ENCODE measurements at places on chromosomes 3 and 15.
A peak's percentile ranks its signal among the peaks of the same experiment; 100 is the strongest.

DNA sequence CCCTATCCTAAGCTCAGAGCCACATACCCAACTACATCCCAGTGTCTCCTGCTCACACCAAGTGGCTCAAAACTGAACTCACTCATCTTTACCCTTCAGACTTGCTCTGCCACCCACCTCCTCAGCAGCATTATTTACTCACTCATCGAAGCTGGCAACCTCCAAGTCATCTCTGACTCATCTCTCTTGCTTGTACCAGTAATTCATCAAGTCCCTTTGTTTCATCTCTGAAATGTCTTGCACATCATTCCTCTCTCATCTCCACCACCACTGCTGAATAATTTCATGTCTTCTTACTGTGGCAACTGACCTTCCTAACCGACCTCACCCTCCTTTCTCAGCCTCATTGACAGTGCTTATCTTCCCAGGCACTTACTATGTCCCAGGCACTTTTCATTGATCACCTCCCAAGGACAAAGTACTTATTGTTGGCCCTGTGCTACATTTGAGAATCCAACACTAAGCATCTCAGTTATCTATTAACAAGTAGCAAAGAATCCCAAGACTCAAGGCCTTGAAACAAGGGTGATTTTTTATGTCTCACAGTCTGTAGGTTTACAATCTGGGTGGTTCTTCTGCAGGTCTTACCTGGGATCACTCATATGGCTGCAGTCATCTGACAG, 82.0 kb downstream of the MRPL46 start:
- no peak for DNase-seq

GRCh38 chr3:183226333-183226890, 26.6 kb upstream of the B3GNT5 start:
- DNase-seq = no peak

DNA sequence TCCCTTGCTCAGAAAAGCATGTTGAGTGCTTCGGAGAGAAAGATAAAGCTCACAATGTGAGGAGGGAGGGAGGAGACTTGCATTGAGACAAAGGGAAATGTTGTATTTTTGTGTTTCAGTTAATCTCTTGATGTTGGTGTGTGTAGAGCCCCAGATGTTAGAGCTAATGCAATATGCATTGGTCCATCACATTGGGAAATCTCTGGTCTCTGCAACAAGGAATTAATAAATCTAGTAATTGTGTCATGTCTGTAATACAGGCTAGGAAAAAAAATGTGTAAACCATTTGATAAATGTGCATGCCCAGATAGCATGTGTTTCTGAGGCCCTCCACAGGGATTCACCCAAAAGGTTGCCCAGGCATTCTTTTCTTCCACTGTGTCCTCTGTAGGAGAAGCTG, 230.4 kb upstream of the KCNH8 start:
- DNase-seq = no peak

DNA sequence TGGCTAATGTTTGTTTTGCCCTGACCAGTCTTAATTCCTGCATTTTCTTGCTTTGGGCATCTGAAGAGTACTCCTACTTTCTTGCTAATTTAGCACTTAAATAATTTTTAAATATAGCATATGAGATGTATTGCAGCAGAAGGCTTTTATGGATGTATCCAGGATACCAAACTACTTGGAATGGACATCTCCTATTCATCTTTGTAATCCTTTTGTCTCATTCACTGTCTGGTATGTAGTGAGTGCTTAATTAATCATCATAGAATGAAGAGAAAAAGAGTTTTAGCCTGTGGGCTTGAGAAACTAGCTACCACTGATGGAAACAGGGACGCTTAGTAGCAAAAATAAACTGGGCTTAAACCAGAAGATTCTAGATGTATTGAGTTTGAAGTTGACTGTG, 40.6 kb downstream of the MEX3B start:
- no peak for DNase-seq

DNA sequence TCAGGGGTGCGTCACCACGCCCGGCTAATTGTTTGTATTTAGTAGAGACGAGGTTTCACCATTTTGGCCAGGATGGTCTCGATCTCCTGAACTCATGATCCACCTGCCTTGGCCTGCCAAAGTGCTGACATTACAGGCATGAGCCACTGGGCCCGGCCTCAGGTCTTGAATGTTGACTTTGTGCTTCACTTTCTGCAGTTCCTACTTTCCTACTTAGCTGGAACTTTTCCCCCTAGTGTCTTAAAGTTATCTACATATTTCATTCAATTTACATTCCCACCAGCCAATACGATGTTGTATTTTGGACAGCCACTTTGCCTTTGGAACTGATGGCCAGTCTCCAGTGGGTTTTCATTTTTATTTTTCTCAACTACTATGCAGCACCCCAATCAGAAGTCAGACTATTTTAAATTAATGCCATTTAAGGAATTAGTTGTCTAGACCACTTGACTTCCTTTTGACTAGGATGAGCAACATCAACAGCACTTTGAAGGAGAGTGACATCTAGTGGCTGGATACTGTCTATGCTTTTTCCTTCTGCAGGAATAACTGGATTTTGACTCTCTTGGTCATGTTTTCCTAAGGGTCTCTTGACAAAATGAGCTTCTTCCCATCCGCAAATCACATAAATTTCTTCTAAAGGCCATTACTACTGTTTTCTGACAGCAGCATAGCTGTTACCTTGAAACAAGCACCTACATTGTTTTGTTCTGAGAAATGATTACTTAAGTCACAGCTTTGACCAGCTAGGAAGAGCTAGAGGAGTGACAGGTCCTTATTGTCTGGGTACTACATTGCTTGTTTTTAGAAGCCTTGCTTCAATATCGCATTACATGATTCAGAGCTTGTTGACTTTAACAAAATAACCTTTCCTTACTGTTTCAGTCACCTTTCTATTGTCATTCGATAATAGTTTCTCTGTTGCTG, 140.2 kb downstream of the ITPR1 start:
- peak; percentile 37 for DNase-seq

DNA sequence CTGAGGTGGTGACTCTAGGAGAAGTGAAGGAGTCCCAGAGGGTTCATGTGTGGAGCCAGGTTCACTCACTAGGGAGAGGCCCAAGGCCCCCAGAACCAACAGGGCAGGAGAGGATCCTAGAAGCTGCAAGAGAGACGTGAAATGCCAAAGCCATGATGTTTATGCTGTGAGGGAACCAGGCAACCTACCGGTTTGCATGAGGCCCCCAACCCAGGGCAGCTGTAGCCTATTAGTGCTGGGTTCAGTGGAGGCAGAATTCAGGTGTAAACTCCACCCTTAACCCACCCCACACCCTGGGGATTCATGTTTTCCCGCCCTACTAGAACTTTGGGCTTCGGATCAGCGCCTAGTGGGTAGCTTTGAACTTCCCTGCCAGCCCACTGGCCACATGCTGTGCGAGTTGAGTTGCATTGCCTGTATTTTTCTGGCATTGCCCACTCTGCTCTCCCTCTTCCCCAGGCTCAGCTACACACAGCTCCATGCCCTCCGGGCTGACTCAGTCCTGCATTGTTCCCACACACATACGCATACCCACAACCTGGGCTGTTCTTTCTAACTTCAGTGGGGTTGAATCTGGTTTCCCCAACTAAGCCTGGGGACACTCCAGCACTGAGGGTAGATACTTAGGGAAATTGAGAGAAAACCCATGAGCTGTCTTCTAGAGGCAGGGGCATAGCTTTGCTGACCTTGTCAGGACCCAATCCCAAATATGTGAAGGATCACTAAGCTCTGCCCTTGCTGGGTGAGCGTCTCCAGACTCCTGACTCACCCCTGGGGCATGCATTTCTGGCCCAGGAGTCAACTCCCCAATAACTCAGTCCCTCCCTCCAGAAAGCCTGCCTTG, 2.0 kb upstream of the ZBTB47 start:
- no peak for DNase-seq

DNA sequence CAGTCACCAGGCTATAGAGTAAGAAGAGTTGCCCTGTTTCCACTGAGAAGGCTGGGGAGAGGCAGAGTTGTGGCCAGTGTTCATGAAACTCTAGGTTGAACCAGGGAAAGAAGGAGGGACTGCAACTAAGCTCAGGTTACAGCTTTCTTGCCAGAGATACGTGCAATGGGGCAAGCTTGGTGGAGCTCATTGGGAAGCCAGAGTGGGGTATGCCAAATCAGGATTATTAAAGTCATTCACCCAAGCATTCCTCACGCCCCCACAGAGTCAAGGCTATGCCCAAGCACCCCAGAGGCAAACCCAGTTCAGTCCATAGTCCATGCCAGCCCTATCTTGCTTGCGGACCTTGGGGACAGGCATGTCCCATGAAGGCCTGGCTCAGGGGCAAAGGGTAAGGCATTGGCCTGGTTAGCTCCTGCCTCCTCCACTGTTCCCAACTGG, 17.6 kb downstream of the SLC6A20 start:
- DNase-seq = no peak

DNA sequence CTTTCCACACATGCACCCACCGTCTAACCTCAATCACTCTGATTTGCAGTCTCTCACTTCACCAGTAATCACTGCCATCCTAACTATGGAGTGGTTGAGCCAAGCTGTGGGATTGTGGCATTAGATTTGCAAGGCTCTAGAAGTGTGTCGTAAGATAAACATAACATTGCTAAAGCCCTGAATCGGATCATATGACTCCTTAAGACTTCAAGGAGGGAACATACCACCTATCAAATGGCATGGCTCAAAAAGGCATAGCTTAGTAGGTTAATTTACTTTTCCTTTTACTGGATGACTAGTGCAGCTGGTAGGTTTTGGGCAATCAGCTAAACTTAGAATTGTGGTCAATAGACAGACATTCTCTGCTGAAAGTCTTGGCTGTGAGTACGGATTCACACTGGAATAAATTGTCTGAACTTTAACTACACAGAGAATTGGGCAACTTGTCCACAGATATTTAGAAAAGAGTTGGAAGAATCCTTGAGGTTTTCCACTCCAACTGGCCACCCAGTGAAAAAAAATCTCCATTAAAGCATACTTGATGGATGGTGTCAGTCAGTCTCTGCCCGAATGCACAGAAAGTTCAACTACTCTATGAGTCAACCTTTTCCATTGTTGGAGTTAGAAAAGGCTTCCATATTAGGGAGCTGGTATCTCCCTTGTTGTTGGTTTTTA, 476.7 kb upstream of the CBLB start:
- DNase-seq = peak; percentile 100

GRCh38 chr15:35702946-35703495, 157.1 kb upstream of the DPH6 start:
- DNase-seq = no peak

DNA sequence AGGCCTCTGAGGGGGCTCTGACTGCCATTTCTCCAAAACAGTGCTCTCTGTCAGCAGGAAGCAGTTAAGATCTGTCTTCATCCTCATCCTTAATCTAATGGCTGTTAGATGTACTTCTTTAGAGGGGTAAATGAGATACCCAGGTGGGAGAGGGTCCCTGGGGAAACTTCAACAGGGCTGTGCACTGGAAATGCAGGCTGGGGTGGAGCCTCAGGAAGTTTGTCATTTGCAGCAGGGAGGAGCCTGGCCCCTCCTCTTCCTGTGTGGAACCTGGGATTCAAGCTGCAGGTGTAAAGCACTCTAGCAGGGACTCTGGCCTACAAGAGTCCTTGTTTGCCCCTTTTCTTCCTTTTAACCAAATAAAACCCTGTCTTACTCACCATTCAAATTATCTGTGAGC, 1173.6 kb downstream of the OTOL1 start:
- no peak for DNase-seq

DNA sequence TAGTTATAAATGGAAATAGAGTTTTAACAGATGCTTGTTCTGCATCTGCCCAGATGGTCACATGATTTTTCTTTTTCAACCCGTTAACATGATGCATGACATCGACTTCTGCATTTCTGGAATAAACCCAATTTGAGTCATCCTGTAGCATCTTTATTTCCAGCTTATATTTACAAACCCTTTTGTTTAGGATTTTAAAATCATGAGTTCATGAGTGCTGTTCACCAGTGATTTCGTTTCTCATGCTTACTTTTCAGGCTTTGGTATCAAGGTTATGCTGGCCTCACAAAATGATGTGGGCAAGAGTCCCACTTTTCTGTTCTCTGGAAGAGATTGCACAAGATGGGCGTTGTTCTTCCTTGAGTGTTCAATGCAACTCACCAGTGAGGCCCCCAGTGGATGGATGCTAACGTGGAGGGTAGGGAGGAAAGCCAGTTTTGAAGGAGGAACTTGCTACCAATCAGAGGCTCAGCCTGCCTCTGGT, 5.2 kb downstream of the HRH1 start:
- peak; percentile 56 for DNase-seq

- DNase-seq = no peak
These were observed 2.9 kb upstream of the PSMA4 start for GRCh38 chr15:78537266-78537905.

GRCh38 chr3:178048768-178049167, 487.5 kb upstream of the KCNMB2 start:
- DNase-seq = no peak

GRCh38 chr15:39312984-39313383, 267.9 kb upstream of the THBS1 start:
- DNase-seq = no peak

GRCh38 chr15:31341496-31342195, 15.0 kb downstream of the KLF13 start:
- DNase-seq = no peak

GRCh38 chr3:146313031-146313745, 62.3 kb upstream of the PLSCR4 start:
- peak; percentile 18 for DNase-seq

GRCh38 chr3:104349836-104350235, 1016.9 kb upstream of the ALCAM start:
- DNase-seq = peak; percentile 25

DNA sequence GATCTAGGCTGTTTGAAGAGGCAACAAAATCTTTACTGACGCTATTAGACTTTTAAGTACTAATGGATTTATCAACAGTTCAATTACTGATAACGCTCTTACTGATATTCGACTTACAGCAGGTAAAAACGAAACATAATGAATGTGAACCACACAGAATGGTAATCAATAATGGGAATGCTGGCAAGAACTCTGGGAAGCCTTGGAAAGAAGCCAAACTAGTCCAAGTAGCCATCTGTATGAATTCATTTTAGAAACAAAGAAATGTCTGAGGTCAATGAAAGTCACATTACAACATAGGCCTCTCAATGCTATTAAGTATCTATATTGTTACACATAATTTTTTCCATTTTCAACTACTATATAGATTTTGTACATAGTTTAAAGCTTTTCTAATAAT, 130.0 kb downstream of the DMXL2 start:
- no peak for DNase-seq

GRCh38 chr3:106628407-106628806, 748.8 kb upstream of the CCDC54 start:
- peak; percentile 33 for DNase-seq

DNA sequence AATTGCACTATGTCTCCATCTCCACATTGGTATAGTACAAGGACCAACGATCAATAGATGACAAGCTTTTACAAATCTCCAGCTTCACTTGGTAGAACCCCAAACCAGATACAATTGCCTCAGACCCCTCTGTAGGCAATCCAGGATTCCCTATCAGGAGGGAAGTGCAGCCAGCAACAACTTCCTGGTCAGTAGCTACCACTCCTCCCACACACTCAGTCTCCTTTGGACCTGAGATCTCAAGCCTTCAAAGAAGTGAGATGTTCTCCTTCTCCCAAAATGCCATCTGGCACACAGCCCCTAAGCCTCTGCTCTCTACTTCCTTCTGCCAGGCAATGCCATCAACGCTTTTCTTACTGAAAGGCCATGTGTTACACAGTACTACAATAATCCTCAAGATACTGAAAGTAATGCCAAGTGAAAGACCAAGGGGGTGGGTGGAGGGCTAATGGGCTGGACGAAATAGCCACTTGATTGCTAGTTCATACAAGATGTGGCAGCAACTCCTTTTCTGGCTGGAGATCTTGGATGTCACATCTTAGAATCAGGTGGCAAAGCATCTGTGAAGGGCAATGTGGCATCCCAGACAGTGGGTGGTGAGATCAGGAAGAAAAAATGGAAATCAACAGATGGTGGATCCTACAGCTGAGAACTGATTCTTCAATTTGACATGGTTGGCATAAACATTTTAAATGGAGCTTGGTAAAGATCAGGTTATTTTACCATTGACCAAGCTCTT, 75.3 kb upstream of the ACP3 start:
- no peak for DNase-seq
